NCI-H748 treated with DMSO at 0.1 percent for 48 hours (cell line): ENCODE measurements at places on chromosomes 11 and 22.

- no peak for DNase-seq
Observed at GRCh38 chr11:67163006-67163405, 43.9 kb downstream of the KDM2A start.

DNA sequence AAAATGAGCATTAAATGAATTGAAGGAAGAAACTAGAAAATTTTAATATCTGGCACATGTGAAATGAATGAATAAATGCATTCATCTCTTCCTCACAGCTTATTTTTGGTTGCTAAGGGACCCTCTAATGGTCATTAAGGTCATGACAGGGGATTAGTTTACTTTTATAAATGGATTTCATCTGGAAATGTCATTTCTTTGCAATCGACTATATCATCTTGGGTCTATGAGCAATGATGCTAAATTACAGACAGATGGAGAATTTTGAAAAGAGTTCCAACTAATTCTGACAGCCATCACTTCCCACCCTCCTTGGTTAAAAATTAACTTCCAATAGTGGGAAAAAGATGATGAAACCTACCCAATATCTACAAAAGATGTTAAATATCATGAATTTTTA, 98.0 kb downstream of the KIF18A start:
- DNase-seq: no peak

DNA sequence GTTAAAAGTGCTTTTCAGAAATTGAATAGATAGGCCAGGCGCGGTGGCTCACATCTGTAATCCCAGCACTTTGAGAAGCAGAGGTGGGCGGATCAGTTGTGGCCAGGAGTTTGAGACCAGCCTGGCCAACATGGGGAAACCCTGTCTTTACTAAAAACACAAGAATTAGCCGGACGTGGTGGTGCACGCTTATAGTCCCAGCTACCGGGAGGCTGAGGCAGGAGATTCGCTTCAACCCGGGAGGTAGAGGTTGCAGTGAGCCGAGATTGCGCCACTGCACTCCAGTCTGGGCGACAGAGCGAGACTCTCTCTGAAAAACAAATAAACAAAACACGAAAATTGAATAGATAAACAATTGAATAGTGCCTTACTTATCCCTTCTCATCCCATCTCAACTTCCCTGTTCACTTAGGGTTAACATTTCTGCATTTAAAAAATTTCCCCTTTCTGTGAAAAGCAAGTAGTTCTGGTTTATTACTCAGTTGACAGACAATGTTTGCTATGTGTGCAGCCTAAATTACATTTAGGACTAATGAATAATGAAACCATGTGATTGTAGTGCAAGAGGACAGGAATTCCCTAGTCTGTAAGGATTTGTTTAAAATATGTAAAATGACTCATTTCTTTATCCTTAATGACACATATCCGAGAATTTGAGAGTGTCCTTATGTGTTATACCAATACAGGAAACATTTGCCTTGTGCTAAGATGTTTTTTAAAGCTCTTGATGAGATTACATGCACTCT, 6.0 kb downstream of the RNF169 start:
- DNase-seq: no peak

DNA sequence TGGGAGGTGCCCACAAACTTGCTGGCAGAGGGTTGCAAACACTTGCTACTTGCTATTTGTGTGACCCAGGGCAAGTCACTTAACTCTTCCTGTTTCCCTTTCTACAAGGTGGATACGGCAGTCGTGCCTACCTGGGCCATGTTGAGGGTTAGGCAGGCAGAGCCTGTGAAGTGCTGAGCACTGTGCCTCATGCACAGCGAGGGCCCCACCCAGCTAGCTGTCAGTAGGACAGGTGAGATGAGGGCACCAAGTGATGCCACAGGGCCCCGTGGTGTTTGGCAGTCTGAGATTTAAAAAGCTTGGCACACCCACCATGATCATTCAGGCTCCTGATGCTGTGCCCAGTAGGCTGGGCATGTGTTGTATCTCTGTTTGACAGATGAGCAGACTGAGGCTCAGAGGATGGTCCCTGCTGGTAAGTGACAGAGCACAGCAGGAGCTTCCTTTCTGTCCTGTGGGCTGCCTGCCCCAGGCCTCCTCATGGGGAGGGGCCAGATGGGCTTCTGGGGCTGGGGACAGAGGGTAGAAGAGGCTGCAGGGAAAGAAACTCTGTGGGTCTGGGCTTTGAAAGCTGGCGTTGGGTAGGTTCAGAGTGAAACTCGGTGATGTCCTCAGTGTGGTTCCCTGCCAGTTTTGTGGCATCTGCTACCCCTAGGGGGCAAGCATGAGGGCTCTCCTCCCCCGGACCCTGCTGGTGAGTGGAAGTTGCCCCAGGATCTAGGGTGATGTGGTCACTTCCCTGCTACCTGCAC, 59.3 kb downstream of the TSPAN18 start:
- DNase-seq: no peak

- no peak for DNase-seq
Observed at GRCh38 chr11:90309693-90310092, 86.8 kb upstream of the CHORDC1 start.

- no peak for DNase-seq
Observed at GRCh38 chr22:45962756-45963324, 14.1 kb downstream of the WNT7B start.
